ENCODE measurements at places on chromosomes 11 and 22.

- DNase-seq: no peak
These were observed 88.5 kb downstream of the ALX4 start for GRCh38 chr11:44221456-44221855.

GRCh38 chr11:63813563-63814382 is 517 bp downstream of the SPINDOC start:
- no peak for DNase-seq

- no peak for DNase-seq
These were observed 101.5 kb downstream of the ZNF280B start for GRCh38 chr22:22407061-22407460.

DNA sequence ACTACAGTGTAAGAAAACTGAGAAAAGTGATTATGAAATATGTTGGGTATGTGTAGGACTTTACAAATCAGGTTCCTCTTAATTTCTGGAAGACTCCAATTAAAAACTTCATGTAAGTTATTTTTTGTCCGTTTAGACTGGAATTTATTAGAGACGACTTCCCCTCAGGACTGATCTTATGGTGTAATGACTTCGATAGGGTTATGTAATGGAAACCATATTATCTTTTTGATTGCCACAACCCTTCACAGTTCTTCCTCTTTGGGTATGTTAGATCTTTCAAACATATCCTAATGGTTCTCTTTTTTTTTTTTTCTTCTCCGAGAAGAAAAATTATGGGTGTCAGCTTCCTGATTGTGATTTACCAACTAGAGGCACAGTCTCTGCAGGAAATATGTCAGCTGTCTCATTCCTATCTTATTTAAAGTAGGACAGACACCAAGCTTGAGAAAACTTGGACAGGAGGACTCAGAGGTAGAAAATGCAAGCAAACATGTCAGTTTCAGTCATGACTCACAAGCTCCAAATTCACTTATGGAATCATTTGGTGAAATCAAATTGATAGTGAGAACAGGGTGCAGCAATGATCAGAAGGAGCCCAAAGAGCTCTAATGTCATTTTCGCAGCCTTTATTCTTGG is 11.1 kb upstream of the LDLRAD3 start:
- DNase-seq: no peak

GRCh38 chr11:67264877-67265632 is 1.2 kb upstream of the GRK2 start:
- no peak for DNase-seq

DNA sequence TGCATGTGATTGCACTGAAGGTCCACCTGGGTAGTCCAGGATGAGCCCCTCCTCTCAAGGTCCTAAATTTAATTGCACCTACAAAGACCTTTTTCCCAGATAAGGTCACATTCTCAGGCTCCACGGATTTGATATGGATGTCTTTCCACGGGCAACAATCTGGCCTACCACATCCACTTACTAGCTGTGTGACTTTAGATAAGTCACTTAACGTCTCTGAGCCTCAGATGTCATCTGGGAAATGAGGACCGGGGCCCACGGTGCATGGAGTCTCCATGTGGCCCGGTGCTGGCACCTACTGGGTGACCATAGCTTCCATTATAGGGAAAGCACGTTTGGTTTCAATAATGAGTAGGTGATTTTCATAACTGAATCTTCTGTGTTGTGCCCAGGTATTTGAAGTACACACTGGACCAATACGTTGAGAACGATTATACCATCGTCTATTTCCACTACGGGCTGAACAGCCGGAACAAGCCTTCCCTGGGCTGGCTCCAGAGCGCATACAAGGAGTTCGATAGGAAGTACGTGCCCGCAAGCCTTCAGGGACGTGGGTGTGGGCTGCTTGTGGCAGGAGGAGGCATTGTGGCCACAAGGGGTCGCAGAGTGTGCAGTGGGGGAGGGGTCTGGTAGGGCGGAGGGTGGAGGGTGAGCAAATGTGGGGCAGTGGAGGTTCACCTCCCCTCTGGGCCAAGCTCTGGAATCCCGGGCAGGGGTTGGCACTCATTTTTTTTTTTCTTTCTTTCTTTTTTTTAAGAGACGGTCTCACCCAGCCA is 55.7 kb downstream of the ARHGAP8 start:
- DNase-seq: no peak

GRCh38 chr11:73536961-73537360 is 61.0 kb downstream of the FAM168A start:
- no peak for DNase-seq

GRCh38 chr11:96033095-96033494 is 109.2 kb upstream of the MTMR2 start:
- no peak for DNase-seq

- no peak for DNase-seq
These were observed 16.6 kb upstream of the GNB1L start for GRCh38 chr22:19871023-19871844.

DNA sequence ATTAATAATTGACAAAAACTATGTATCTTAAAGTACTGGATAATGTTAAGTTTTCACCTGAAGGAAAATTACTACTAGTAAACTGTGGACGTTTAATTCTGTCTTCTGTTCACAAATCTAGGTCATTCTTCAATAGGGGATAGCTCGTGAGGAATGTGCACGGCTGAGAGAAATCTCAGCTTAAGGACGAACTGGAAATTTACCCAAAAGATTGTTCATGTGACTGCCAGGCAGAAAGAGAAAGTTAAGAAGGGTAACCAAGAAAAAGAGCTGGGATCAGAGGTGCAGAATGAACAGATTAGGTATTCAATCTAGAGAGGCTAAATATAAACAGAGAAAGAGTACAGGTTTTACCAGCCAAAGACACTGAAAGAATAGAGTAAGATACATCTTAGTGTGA is 245.3 kb downstream of the CASP12 start:
- DNase-seq: no peak

GRCh38 chr22:23767673-23768548 is at the start of gene CHCHD10:
Gene CHCHD10, minus strand, starts transcription at chr22:23767972. Its CDS starts 98 bp downstream, at chr22:23767874.
- no peak for DNase-seq

DNA sequence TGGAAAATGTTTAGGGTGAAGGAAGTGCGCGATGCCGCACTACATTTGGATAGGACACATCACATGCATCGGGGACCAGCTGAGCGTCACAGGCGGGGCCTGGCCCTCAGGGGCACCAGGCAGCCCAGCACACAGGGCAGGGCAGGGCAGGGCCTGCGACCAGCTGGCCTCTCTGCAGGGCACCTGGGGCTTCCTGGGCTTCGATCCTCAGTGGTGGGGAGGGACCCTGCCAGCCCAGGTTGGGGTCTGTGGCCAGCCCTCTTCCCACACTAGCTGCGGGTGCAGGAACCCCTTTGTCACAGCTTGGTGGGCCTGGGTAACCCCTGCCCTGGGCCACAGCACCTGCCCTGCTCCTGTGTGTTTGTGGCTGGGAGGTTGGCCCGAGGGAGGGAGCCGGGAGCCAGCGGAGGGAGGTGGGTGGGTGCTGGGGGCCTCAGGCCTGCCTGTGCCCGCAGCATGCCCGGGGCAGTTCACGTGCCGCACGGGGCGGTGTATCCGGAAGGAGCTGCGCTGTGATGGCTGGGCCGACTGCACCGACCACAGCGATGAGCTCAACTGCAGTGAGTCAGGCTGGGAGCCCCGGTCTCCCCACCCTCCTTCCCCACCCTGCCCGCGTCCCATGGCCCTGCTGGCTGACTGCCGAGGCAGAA is 37.9 kb downstream of the ST14 start:
- no peak for DNase-seq

DNA sequence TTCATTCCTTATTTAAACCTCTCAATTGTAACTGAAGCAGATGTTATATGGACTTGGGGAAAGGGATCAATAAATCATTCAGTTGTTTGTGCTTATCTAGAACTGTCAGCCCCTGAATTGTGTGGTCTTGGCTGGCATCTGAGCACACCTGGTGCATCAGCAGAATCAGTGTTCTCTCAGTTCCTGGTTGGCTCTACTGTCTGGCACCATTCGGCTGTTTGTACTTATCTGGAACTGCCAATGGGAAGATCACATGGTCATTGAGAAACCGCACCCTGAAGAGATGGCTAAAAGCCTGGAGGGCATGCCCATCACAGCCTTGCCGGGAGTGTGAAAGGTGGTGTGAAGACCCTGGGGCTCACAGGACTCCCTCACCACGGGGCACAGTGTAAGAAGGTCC is 37.1 kb upstream of the EHF start:
- no peak for DNase-seq

DNA sequence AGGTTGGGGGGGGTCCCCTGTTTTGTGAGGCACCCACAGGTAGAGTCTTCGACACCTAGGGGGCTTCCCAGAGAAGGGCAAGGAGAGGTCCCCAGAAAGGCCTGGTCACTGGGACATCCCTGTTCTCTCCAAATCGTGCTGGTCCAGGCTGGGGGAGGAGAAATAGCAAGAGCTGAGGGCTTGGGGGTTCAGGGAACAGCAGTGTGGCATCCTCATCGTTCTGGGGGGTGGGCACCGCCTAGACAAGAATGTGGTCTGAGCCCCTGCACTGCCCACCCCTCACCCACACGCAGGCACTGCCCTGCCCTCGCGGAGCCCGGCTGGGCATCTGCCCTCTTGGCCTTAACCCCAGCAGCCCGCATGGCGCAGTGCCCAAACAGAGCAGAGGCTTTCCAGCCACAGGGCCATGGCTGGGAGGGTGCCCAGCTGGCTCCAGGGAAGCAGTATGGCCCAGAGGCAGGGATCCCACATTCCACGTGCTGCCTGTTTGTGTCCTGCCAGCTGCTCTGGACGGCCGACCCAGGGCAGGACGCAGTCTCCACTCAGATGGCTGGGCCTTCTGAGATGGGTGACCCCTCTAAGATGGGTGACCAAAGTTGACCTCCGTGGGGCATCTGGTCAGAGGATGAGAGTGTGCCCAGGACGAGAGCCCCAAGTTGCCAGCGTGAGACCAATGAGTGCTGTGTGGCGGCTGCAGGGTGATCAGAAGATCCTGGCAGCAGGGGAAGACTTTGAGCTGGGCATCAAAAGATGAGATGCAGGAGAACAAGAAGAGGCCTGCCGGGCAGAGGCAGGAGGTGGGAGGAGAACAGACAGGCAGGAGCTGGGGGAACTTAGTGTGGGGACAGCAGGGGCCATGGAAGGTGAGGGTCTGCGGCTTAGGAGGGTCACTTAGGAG is 14.4 kb downstream of the SCARF2 start:
- DNase-seq: no peak

DNA sequence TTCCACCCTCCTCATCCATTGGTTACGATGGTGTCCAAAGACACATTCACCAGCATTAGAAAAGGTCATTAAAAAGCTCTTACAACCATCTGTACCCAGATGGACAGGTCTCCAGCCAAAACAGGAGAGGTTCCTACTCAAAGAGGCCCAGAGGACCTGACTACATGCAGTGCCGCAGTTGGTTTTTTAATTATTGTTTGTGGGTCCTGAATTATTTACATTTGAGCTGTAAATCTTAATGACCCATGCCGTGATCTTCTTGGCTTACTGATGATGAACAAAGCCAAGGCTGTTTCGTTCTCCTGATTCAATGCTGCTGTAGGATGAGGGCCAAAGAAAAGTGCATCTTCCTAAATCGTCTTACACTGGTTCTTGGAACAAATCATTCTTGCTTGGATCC is 83.7 kb downstream of the CADM1 start:
- no peak for DNase-seq

DNA sequence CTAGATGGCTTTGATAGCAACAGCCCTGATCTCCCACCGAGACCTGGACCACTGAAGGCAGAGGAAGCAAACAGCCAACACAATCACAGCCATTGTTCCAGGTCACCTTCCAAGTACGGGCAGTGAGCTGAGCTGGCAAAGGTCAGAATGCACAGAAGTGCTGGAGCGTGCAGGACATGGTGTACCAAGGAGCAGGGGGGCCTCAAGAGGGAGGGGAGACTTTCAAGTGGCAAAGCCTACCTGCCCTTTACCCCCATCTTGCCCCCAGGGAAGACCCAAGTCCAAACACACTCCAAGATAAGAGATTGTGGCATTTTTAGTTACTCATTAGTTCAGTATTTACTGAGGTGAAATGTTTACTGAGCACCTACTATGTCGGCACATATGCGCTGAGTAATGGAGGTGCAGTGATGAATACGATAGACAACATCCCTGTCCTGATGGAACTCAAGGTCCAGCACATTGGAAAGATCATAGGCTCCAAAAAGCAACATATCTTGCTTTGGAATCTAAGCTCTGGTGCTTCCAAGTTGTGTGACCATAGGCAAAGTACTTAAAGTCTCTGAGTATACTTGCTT is 26.0 kb upstream of the TTC12 start:
- no peak for DNase-seq

DNA sequence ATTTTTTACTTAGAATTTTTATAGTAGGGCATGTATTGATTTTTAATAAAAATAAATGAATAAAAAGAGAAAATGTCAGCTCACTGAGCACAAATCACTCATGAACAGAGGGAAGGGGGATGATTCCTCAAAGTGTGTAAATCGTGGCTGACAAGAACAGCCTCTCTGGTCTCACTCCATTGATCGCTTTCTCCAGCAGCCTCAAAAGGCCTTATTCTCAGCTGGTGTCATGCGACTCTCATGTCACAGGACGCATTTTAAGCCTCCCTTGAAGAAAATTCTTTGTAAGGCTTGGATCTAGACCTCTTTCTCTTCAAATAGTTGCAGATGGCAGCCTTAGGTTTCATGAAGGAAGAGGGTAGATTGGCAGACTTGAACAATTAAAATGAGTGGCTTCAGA is 33.9 kb upstream of the SLC5A12 start:
- DNase-seq: no peak

DNA sequence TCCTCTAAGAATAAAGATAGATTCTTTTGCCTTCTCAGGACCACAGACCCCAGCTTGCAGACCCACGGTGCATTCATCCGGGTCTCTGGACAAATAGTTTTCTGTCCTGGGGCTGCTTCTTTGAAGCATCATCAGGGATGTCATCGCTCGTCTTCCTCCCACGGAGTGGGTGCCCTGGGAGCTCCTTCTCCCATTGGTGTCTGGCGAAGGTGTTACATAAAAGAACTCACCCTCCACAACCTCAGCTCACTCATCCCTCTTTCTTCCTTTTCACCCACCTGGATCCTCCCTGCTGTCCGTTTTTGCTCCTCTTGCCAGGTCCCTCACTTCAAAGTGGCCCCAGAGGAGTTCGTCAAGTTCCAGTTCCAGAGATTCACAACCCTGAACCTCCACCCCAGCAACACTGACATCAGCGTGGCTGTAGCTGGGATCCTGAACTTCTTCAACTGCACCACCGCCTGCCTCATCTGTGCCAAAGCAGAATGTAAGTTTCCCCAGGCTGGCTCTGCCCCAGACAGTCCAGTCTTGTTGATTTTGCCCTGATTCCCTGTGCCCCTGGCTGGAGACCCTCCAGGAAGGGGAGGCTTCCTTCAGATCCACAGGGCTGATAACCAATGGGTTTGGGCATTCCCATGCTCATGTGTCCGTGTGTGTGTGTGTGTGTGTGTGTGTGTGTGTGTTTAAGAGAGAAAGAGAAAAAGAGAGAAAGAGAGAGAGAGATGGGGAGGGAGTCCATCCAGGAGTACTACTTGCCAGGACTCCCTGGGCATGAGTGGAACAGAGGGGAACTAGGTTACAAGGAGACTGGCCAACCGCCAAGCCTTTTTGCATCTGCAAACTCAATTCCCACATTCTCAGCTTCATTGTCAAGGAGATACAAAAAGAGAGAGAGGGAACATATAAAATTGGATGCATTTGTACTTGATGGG is 204.2 kb upstream of the TBCEL start:
- DNase-seq: no peak

Data from cortex of kidney (tissue), 1 donor.